BJ (cell line): ENCODE measurements at places on chromosomes 3 and 15.

DNA sequence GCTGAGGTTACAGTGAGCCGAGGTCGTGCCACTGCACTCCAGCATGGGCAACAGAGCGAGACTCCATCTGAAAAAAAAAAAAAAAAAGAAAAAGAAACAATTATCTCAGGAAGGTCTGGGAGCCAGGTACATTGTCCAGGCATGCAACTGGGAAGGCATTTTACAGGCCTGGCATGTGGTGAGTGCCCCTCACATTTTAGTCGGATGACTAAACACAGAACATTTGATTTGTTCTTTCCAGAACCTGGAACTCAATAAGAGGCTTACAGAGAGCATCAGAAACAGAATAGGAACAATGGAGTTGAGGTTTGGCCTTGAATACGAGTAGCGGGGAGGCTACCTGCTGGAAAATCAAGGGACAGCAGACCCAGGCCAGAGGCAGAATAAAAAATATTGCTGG is 33.7 kb upstream of the IGF1R start:
- no peak for DNase-seq

- DNase-seq: no peak
Observed at GRCh38 chr3:82790307-82791097, 1029.1 kb upstream of the GBE1 start.

DNA sequence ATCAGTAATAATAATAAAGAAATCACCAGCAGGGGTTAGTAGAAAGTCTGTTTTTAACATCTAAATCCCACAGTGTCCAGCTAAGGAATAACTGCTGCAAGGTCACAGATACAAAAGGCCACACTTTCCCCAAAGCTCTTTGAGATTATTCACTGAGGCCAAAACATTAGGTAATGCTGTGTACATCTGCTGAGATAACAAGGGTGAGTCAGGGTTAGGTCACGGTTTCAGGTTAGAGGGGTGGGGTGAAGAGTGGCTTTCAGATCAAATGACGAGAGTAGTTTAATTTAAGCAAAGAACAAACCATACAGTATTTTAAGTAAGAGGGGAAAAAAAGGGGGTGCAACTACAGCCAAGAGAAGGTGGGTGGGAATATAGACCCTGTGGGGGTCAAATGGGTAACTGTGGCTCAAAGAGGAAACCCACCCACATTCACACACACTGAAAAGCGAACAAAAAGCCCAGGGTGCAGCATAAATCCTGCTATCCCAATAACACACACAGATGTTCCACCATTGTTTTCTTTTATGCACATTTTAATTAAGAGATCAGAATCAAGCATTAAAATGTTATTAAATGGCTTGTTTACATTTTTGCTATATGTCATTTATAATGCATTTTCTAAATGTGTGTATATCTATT is 412.9 kb downstream of the TIGIT start:
- no peak for DNase-seq

- no peak for DNase-seq
Observed at GRCh38 chr3:188574885-188575284, 420.9 kb downstream of the LPP start.

DNA sequence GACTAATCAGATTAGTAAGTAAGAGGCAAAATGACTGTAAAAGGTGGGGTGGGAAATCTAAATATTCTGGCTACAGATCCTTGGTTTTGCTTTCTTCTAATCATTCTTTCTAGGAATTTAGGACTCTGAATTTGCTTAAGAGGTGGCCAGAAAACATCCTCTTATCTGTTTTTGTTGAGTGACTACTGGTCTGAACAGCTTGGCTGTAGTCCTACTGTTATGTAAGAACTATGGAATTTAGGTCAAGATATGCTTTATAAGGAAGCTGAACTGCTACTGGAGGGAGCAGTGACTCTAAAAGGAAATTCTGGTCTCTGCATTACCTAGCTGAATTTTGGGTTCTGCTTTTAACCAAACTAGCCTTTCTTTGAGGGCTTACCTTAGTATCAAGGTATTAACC is 33.5 kb upstream of the CSPG5 start:
- peak; percentile 57 for DNase-seq

DNA sequence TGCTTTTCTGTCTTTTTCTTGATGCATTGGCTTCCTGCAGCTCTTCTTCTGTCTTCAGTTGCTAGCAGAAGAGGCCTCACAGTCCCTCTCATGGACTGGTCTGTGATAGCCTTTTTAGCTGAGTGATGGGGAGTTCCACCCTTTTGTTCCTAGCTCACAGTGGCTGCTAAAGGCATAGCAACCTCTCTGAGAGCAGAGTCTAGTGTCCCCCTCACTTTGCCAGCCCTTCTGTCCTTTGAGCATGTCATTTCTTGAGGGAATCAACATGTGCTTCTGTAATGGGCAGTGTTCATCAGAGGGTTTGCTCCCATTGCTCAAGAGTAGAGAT is 44.4 kb downstream of the GAP43 start:
- DNase-seq: no peak

DNA sequence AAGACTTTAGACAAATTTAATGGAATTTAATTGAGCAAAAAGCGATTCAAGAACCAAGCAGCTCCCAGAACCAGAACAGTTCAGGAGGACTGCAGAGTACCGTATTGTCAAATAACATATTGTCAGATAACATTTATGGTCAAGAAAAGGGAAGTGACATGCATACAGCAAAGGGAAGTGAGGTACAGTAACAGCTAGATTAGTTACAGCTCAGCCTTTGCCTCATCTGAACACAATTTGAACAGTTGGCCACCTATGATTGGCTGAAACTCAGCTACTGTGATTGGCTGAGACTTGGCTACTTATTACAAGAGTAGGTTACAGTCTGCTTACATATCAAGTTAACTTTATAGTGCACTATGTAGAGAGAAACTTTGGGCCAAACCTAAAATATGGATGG is 21.9 kb downstream of the ZFAND6 start:
- no peak for DNase-seq

GRCh38 chr15:94228611-94229010 is 2.8 kb upstream of the MCTP2 start:
- no peak for DNase-seq

DNA sequence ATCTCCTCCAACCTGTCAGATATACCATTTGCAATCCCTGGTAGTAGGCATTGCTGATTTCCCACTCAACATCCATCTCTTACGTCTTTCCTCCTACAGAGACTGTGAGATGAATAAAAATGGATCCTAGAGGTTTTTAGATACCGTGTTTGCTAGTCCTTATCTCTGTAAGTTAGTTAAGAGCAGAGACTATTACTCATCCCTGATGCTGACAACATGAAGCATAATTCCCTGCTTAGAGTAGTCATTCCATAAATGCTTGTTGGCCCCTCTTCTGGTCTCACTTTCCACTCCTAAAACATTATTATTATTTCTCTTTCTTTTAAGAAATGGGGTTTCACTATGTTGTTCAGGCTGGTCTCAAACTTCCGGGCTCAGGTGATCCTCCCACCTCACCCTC is 136.2 kb downstream of the RTP4 start:
- DNase-seq: no peak

DNA sequence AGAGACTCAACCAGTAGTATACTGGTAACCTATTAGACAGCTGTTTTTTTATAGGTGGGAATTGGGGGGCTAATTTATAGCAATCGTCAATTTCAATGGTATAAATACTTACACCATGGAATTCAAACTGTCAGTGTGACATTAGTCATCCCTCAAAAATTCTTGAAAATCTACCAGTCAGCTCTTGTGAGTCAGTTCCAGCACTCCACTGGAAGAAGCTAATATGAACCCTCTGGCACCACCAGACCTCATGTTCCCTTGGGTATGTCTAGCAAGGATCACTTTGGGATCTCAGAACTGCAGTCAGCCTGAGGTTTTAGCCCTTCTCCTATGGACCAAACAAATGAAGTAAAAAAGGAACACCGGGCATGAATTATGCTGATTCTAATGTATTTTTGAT is 11.8 kb upstream of the UACA start:
- DNase-seq: peak; percentile 77

- no peak for DNase-seq
Observed at GRCh38 chr3:130827486-130827885, 66.4 kb upstream of the ATP2C1 start.

GRCh38 chr3:22189616-22190015 is 438.6 kb upstream of the ZNF385D start:
- DNase-seq: no peak

DNA sequence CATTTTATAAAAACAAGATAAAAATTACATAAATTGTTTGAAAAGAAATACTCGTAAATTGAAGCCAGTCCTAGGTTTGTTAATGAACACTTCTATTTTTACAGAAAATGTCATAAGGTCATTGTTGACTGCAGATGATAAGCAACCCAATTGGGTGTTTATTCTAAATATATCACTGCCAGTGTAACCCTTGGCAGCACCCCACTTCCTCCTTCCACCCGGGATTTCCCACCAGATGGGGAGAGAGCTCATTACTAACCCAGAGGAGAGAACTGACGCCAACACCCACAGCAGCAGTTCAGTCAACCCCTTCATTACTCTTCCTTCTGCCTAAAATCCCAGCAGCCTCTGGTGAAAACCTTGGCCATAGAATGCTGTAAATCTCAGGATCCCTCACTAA is 307.6 kb downstream of the GAP43 start:
- DNase-seq: no peak

- no peak for DNase-seq
Observed at GRCh38 chr3:122314228-122314876, 10.7 kb upstream of the CSTA start.

- DNase-seq: no peak
Observed at GRCh38 chr3:79886204-79886603, 118.4 kb upstream of the ROBO1 start.

DNA sequence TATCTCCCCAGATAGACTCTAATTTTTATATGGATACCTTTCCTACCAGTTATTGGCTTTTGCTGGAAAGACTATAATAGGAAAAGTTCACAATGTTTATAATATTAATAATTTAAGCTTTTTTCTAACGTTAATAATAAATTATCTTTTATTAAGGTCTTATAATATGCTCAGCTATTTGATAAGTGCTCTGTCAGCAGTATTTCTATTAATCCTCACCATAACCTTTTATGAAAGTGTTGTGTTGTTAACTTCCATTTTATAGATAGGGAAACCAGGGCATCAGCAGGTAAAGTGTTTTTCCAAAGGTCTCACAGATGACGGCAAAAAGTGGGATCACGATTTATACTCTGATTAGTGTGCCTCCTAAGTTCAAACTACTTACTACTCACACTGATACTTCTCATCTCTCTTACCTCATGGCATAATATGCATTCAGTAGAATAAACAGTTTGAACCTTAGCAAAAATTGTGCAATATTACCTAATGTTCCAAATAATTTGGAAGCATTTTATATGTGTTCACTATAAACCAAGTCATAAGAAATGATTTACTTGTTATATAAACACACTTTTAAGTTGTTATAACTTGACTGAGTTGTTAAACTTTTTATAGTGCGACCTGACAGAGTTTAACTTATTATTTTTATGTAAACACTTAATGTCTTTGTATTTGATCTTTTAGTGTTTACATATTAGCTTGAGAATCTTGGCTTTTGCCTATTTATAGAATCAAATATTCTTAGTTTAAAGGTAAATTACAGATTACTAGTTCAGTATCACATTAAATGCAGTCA is 274.9 kb upstream of the DCBLD2 start:
- DNase-seq: no peak

DNA sequence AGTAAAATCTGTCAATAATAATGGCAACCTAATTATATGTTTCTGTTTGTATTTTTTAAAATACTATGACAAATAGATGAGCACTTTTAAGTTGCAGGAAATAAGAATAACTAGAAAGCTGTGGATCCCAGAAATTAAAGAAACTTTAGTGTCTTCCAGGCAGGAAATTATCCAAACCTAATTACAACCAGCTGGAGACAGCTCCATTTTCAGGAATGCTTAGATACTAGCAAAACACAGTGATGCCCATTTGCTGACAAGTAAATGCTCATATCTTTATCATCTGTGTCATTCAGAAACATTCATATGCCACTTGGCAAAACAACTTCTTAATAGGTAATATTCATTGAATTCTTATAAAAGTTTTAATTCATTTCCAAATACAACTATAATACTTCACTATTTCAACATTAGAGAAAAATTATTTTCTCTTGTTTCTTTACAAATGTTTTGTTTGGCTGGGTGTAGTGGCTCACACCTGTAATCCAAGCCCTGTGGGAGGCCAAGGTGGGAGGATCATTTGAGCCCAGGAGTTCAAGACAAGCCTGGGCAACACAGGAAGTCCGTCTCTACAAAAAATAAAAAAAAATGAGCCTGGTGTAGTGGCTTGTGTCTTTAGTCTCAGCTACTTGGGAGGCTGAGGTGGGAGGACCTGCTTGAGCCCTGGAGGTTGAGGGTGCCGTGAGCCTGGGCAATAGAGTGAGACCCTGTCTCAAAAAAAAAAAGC is 169.1 kb upstream of the TSPAN3 start:
- DNase-seq: no peak

DNA sequence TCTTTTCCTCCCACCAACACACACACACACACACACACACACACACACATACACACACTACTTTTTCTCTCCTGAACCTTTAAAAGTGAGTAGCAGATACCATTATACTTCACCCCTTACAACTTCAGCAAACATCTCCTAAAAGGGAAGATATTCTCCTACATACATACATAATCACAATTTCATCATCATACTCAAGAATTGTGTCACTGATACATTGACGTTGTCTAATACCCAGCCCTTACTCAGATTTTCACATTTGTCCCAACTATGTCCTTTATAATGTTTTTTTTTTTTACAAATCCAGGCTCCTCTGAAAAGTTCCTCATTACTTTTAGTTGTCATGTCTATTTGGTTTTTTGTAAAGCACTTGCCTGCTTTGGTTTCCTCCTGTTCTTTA is 18.5 kb downstream of the ABHD6 start:
- no peak for DNase-seq

DNA sequence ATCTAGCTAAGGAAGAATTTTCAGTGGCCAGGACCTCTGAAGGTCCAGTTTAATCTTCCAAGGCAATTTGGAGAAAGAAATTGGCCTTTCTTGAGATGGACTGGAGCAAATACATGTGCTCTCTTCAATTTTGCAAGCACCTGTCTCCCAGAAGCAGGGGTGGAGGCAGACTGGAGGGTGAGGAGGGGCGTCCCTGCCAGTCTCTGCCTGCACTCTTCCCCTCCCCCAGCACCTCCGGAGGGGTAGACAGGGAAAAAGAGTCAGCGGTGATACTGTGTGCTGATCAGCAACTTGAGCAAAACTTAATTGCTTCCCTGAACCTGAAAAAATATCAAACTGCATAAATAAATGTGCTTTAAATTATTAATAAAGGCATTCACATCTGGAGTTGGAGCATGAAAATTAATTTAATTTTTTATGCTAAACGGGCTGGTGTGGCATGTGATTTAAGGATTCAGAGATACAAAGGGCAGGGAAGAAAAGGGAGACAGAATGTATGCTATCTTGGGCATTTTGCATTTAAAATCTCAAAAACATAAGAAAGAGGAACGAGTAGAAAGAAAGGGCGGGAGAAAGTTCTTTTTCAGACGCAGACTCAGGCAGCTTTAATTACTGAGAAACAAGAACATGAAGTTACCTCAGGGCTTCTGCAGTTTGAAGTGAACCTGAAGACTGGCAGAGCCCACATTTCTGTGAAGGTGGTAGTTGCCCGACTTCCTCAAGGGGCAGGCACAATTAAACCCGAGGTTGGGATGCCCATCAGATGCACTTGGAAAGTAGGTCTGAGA is 319.7 kb downstream of the UACA start:
- DNase-seq: no peak
